Cortex of kidney (tissue), 1 donor: ENCODE measurements at places on chromosomes 4 and X.

GRCh38 chr4:94757192-94758140 is at the start of gene BMPR1B:
Gene BMPR1B (plus strand): TSS chr4:94757955. CDS start chr4:95104425, 346,470 bp downstream.
- no peak for DNase-seq

- no peak for DNase-seq
Observed at GRCh38 chrX:120819126-120819525, 56.5 kb downstream of the CT47B1 start.

DNA sequence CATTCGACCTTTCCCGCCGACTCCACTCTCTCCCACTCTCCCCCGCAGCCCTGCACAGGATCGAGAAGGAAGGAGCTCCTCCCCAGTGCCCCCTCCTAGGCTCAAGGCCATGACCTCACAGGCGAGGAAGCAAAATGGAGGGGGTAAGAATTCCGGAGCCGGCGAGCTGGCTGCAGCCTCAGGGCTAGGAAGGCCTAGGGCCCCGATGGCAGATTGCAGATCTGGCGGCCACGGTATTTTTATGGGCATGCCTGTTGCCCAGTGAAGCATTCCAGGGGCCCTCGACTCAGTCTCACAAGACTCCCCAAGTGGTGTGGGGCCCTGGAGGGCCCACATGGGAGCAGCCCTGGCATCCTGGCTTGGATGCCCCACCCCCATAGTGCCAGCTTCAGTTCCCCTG is 942 bp upstream of the L1CAM start:
- no peak for DNase-seq

GRCh38 chrX:51461053-51462044 is 35.0 kb downstream of the NUDT11 start:
- no peak for DNase-seq

DNA sequence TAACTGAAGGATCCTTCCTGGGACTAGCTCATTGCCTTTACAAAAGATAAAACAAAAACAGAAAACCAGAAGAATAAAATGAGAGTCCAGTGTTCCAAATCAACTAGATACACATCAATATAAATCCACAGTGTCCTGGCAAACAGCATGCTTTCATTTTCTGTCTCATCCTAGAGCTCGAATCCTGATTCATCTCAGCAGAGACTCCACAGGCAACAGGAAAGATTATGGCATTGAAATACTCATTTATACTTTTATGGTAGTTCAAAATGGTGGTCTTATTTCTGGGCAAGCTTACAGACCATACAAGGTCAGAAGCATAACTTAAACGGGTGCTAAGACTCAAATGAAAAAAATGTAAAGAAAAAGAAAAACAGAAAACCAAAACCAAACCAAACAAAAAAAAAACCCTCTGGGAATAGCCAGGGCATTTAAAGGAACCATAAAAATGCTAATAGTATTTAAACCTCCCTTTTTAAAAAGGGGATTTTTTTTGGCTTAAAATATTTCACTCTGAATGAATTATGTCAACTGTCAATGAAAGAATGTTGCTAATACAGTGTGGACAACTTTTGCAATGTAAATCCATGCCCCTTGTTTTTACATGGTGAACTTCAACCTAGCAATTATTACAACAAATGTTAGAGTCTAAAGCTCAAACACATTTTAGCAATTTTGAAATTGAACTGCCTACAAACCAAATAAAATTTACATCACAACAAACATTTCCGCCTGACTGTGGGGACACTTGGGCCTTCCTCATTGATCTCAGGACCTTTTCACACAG is 57.9 kb downstream of the GPR101 start:
- DNase-seq = no peak

DNA sequence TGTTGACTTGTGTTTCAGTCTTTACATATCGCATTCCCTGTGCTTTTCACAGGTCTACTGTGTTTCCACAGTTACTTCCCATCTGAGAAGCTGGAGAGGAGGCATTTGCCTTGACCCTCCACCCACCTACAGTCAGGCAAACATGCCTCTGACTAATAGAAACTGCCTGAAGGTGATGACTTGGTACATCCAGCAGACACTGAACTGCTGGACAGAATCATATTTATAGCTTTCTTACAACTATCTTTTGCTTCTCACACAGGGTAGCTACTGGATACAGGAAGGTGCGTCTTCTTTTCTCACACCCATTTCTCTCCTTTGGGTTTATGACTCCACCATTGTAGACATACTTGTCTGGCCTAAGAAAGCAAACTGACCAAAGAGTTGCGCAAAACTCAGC is 58.0 kb downstream of the VGLL1 start:
- DNase-seq = no peak

DNA sequence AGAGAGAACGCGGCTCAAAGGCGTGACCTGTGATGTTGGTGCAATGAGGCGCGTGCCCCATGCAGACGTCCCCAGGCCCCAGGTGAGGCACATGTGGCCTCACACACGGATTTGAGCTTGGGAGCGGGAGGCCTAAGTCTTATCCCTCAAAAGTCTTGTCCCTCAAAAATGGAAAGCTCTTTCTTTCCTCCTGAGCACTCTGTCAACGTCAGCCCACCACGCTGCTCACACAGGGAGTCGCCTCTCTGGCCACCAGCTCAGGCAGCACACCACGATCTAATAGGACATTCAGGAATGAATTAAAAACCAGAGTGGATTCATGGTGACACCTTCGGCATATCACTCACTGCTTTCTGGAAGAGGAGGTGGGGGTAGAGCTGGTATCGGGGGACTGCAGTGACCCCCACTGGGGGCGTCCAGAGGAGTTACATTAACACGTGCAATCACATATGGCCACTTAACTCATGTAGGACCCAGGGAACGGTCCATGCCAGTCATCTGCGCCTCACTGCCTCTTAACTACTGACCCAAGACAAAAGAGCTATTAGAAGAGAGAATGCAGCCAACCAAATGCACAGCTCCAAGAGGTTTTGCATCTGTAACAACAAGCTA is 21.9 kb upstream of the CYP4V2 start:
- no peak for DNase-seq

GRCh38 chr4:7722766-7723387 is 216.8 kb downstream of the AFAP1 start:
- DNase-seq = no peak

- no peak for DNase-seq
Observed at GRCh38 chrX:57083143-57083542, 38.2 kb downstream of the SPIN2B start.

GRCh38 chr4:12562021-12562420 is 922.1 kb downstream of the RAB28 start:
- DNase-seq = no peak

DNA sequence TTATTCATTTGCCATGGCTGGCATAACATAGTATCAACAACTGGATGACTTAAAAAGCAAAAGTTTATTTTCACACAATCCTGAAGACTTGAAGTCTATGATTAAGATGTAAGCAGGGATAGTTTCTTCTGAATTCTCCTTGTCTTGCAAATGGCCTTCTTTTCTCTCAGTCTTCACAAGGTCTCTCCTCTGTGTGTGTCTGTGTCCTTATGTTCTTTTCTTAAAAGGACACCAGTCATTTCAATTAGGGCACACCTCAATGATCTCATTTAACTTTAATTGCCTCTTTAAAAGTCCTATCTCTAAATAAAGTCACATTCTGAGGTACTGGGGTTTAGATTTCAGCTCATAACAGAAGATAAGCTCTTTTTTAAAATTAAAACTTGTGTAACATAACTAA is 399.7 kb downstream of the PABPC4L start:
- DNase-seq = no peak

DNA sequence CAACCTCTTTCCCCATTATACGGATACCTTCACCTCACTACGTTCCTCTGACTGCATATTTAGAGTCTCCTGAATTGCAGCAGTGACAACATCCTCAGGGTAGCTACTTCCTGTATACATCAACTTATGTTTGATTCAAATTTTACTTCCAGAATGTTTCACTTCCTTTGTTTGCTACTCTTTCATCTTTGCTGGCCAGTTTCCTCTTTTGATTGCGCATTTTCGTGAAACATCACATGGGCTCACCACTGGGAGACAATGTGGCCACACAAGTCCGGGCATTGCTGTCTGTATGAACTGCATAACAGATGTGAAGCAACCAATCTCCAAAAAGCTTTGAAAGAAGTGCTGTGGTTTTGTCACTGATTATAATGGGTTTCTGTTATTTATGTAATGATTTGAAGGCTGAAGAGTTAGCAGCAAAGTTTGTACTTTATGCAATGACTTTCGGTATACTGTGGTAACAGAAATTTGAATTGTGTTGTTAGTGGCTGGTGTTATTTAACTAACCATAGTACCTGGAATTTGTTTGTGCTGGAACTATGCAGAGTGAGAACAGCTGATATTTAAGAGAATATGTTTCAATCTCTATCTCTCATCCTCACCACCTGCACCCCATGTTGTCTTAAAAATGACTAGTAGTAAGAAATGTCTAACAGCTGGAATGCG is 7.4 kb downstream of the SNCA start:
- DNase-seq = no peak

DNA sequence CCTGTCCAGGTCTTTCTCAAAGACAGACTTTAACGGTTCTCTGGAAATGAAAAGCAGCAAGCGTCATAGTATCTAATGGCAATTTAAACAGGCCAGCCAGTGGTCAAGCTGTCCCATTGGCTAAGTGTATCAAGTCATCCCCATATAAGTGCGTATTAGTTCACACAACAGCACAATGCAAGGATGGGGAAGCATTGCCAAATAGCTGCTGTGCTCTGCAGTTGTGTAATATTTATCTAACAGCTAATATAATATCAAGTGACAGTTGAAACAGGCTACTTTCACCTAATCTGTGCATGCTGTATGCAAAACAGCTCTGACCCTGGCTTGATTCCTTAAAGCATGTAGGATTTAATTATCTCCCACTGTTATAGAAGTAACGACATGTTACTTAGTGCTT is 134.8 kb upstream of the PPARGC1A start:
- no peak for DNase-seq

- DNase-seq = no peak
Observed at GRCh38 chr4:7811536-7812191, 128.0 kb downstream of the AFAP1 start.

DNA sequence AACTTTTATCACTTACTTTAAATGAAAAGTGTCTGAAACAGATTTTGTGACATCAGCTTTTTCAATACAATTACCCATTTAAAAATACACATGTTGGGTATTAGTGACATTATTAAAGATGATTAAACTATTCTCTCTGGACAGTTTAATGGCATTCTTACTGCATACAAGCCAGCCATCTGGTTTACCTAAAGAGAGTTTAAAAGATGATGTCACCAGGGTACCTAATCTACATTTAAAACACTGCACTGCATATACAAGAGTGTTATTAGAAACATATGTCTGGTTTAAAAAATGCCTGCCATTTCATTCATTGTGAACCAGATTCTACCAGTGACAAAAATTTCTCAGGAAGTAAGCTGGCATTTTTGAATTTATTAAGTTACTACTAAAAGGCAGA is 919.1 kb downstream of the ADGRL3 start:
- no peak for DNase-seq

DNA sequence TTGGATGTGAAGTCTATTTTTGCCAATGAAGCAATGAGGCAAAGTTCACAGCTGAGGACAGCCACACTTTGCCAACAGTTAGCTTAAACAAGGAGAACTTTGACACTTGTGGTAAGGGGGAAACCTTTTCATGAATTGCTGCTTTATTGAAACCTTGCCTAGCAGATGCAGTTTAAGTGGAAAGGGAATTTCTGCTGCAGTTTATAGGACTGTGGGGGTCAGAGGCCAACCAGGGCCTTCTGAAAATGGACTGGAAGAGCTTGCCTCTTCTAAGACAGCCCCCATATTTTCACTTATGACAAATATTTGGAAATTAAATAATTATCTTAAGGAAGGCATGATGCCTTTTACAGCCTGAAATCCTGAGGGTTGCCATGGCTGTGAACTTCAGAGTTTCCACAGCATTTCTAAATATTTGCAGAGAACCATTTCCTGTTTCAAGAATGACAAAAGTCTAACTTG is 550.3 kb downstream of the RAB28 start:
- no peak for DNase-seq

GRCh38 chr4:159460371-159460770 is 357.5 kb downstream of the RAPGEF2 start:
- no peak for DNase-seq

- no peak for DNase-seq
Observed at GRCh38 chr4:99202536-99202935, 16.5 kb downstream of the ADH6 start.

- DNase-seq = no peak
Observed at GRCh38 chrX:38277136-38277535, 50.2 kb downstream of the RPGR start.

GRCh38 chr4:137659431-137659830 is 127.1 kb upstream of the PCDH18 start:
- DNase-seq = no peak

DNA sequence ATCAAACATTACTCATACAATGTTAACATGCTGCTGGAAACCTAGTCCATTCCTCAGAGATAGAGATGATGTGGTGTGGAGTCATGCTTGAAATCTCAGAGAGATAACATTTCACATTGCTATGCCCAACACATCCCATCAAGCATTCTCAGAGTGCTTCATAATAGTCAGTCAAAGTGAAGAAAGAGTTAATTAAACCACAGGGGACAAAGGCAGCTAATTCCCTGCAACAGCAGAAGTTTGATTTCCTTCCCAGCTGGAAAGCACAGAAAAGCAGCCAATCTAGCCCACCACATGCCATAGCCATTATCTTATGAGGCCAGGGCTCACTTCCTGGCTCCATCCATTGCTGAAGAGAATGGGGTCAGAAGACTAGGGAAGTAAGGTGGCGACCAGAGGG is 8.9 kb downstream of the KDR start:
- DNase-seq = no peak

- no peak for DNase-seq
Observed at GRCh38 chr4:150578745-150579501, 3.0 kb upstream of the MAB21L2 start.
